Activated CD8-positive, alpha-beta T cell treated with anti-CD3 and anti-CD28 coated beads, Interleukin-2, amount 10 ng/mL, durations not matched to agents 7 days and 5 days (primary cell): ENCODE measurements at places on chromosomes 7 and 10. TPM values are rescaled to one million over a fixed set of nuclear protein-coding genes. Genes with fewer than 3 reads are reported as not detected.

Gene NPSR1
- total RNA-seq, result not detected

Gene PDGFA
- total RNA-seq, result 0.50 TPM

DNA sequence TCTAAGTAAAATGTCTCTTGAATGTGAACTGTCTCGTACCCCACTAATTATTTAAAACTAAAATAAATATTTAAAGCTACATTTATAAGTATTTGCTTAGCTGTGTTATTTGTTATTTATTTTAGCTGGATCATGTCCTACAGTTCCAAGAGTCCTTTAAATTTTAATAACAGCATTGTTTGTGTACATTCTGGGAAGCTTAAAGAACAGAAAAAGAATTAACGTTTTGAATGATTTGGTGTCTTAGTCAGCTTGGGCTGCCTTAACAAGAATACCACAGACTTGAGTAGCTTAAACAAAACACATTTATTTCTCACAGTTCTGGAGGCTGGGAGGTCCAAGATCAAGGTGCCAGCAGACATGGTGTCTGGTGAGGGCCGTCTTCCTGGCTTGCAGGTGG, 107.4 kb downstream of the ITIH5 start:
- no peak overlapping the region for H3K27ac ChIP-seq
- no peak overlapping the region for H3K4me3 ChIP-seq
- H3K36me3 ChIP-seq, result no peaks in the 10 kb centered on the region
- peaks cover 4% of the 10 kb centered on the region for H3K4me1 ChIP-seq
- DNase-seq, result no peak

Gene LRGUK
- total RNA-seq, result 0.18 TPM

- H3K36me3 ChIP-seq, result no peaks in the 10 kb centered on the region
- no peak overlapping the region for H3K27ac ChIP-seq
- H3K27me3 ChIP-seq, result peaks cover 2% of the 10 kb centered on the region
- DNase-seq, result no peak
Measured at GRCh38 chr10:129156406-129156805, 310.6 kb upstream of the MGMT start.

Gene CDHR3
- 0.31 TPM for total RNA-seq

DNA sequence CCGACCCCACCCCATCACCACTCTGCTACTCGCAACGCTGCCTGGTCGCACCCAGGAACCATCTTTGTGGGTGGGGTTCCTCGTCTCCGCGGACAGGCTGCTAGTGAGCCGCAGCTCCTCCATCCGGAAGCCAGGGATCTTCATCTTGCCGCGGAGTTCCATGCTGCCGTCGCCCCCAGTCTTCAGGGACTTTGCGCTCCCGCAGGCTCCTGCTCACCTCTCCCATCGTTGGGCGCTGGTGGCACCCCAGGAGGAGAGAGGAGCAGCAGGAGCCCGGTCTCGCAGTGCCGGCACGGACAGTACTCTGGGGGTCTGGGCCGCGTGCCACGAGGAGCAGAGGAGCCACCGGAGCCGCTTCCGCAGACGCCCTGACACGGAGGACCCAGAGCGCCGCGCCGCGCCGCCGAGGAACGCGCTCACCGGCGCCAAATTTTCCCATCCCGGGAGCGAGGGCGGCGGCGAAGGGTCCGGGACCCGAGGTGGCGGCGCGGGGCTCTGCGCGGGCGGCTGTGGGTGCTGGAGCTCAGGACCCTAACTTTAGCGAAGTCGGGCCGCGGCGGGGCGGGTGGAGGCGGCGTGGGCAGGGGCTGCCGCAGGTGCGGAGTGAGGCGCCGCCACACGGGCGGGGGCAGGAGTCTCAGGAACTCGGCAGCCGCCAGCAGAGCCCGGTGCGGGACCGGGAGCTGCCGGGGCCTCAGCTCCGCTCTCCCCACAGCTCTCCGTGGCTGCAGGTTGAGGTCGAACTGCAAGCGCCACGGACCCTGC, 750.1 kb upstream of the SORCS1 start:
- no peak overlapping the region for H3K27ac ChIP-seq
- no peak overlapping the region for H3K4me3 ChIP-seq
- DNase-seq, result no peak
- no peaks in the 10 kb centered on the region for H3K4me1 ChIP-seq

Gene HOXA9
- not detected for total RNA-seq

Gene ERV3-1
- total RNA-seq, result 14.8 TPM

- H3K4me3 ChIP-seq, result no peak overlapping the region
- no peaks in the 10 kb centered on the region for H3K36me3 ChIP-seq
- no peaks in the 10 kb centered on the region for H3K4me1 ChIP-seq
- H3K27ac ChIP-seq, result no peak overlapping the region
- no peak for DNase-seq
Measured at GRCh38 chr10:121664671-121665070, 66.4 kb upstream of the FGFR2 start.

- no peaks in the 10 kb centered on the region for H3K4me1 ChIP-seq
- H3K27me3 ChIP-seq, result no peaks in the 10 kb centered on the region
- H3K4me3 ChIP-seq, result no peak overlapping the region
- H3K27ac ChIP-seq, result no peak overlapping the region
- no peaks in the 10 kb centered on the region for H3K36me3 ChIP-seq
Measured at GRCh38 chr7:28619256-28619655, 206.9 kb downstream of the CREB5 start.

Gene ITGB8
- not detected for total RNA-seq

- DNase-seq, result no peak
- no peaks in the 10 kb centered on the region for H3K4me1 ChIP-seq
- H3K27ac ChIP-seq, result peak overlapping the region; percentile 14
- no peak overlapping the region for H3K4me3 ChIP-seq
- no peaks in the 10 kb centered on the region for H3K27me3 ChIP-seq
Measured at GRCh38 chr10:17854044-17854652, 45.0 kb downstream of the MRC1 start.

GRCh38 chr7:89023206-89023605, 227.7 kb upstream of the TEX47 start:
- H3K36me3 ChIP-seq, result no peaks in the 10 kb centered on the region
- no peak for DNase-seq
